ENCODE measurements at places on chromosomes 16 and 17. TPM values are rescaled to one million over a fixed set of nuclear protein-coding genes. Genes with fewer than 3 reads are reported as not detected.

DNA sequence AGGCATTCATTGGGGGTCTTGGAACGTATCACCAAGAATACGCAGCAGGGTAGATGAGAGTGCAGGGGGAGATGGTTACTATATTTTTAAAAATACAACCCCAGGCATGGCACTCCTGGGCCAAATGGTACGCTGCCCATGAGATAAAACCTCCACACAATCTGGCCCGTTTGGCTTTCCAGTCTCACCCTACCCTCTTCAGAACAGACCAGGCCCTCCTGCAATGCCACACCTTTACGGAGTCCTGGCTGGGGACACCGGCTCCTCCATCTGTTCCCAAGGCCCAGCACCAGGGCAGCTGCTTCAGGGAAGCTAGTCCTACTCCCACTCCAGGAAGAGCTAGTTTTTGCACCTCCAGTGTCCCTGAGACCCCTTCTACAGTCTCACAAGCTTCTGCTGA is 24.4 kb downstream of the SNN start:
- DNase-seq = no peak

DNA sequence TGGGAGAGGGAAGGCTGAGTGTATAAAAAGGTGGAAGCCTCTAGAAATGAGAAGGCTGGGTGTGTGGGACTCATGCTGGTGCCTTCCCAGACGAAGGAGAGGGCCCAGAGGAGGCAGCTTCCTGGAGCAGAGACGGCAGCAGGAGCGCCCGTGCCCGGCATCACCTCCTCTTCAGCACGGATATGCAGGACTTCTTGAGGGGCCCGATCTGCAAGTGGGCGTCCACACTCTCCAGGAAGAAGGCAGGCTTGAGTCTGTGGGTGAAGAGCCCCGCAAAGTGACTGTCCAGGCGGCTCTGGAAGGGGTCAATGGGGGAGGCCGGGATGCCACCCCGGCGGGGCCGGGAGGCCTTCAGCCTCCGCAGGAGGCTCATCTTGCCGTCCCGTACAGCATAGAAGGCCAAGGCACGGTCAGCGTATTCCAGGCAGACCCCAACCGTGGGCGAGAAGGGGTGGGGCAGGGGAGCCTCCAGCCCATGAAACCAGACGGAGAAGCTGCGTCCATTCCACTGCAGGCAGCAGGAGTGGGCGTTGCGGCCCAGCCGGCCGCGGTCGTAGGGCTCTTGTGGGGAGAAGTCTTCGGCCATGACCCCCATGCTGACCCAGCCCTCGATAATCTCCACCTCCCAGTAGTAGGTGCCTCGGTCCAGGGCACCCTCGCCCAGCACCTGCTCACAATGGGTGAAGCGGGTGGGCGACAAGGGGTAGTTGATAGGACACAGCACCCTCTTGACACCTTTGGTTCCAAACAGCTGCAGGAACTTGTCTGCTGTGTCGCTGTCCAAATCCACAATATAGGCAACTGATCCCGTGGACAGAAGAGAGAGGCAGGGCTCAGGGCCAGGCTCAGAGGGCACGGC is 3.8 kb downstream of the TRIM47 start:
- DNase-seq = no peak

DNA sequence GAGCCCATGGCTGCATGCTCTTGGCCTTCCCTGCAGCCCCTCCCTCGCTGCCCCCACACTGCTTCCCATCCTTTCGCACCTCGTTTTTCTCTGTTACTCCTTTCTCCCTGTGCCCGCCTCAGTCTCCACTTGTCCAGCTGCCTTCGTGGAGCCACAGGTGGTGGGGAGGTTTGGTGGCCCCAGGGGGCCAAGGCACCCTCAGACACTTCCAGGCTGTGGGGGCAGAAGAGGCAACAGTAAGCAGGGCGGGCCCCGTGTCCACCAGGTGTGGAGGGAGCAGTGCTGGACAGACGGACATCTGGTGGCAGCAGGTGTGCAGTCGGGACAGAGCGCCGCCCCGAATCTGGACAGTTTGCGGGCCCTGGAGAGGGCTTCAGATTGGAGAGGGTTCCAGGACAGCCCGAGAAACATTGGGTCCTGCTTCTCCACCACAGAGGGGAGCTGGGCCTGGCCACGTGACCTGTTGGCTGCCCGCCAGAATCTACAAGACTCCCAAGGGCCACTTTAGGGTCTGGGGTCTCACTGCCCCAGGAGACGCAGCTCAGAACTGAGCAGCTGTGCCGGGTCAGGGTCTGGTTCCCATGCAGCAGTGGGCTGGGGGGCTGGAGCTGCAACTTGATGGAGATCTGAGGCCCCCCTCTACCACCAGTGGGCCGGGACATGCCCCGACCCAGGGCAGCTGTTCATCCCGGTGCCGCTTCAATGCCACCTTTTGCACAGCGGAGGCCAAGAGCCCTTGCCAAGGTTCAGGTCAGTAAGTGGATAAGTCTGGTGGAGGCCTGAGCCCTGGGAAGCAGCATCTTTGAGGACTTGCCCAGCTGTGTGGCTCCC is 22.8 kb downstream of the BAHCC1 start:
- no peak for DNase-seq

DNA sequence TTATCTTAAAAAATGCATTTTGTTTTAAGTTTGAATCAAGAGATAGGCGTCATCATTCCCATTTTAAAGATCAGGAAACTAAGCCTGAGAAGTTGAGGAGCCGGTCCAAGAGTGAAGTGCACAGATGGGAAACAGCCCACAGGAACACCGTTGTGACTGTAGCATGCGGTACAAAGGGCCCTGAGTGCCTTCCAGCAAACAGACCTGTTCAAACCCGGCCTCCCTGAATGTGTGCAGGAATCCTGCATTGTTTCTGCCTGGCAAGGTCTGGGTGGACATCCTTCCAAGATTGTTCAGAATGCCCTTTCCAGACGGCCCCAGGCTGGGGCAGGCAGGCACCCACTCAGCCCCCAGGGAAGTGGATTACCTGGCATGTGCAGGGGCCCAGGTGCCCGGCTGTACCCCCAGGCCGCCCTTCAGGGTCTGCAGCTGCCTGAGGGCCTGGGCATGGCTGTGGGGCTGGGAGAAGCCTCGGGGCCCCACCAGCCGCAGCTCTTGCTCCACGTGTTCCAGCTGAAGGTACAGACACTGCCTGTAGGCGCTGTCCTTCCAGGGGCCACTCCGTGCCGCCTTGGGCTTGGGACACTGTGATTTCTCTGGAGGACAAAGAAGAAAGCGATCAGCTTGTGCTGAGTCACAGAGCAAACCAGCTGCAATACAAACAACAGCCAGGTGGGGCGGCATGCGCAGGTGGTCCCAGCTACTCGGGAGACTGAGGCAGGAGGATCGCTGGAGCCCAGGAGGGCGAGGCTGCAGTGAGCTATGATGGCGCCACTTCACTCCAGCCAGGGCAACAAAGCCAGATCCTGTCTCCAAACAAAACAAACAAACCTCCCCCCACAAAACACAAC is 45.0 kb upstream of the GCSH start:
- no peak for DNase-seq

DNA sequence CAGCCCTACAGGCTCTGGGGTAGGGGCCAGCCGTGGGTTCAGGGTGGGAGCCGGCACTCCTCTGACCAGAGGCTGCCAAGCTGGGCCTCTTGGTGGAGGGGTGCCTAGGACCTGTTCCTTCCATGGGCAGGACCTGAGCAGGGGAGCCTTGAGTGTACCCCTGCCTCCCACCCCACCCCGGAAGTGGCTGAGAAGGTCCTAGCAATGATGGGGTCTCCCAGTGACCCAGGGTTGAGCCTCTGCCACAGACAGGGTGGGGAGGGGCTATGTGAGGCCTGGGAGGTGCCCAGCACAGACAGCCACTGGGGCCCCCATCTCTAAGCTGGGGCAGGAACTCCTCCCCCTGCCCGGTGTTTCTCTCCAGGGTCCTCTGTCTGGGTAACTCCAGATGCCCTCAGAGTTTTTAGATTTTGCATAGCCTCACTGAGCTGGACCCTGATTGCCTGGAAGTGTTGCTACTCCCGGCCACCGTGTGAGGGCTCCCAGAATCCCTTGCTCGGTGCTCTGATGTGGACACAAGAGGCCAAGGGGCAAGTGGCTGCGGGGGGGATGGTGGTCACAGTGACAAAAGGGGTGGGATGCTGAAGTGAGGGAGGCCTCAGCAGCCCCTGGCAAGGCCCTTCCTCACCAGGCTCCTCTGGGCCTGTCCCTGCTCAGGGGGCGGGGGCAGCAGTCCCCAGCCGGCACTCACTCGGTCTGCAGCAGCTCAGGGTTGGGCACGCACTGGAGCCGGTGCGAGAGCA is 6.4 kb upstream of the MTSS2 start:
- DNase-seq = no peak

DNA sequence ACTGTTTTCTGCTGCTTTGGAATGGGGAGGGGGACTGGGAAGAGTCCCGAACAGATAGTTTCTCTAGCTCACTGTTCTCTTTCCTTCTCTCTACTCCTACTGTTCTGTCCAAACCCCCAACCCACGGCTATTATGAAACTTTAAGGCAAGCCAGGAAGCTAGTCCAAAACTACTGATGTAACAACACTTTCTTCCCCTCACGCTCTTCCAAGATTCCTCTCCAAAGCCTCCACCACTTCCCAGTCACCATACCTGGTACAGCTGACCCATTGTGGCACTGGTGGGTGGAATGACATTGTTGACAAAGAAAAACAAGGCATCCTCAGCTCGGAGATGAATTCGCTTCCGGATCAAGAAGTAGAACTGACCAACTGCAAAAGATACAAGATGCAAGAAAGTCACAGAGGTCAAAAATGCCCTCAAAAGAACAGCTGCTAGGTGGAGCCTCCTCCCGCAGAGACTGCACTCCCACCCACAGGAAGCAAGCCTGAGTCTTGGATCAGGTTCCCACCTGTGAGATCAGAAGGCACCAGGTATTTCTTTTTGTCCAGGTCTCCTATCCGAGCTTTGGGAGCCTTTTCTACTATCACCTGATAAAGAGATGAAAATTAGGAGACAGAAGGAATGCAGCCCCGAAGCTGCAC is 1.0 kb downstream of the GABARAP start:
- DNase-seq = no peak

DNA sequence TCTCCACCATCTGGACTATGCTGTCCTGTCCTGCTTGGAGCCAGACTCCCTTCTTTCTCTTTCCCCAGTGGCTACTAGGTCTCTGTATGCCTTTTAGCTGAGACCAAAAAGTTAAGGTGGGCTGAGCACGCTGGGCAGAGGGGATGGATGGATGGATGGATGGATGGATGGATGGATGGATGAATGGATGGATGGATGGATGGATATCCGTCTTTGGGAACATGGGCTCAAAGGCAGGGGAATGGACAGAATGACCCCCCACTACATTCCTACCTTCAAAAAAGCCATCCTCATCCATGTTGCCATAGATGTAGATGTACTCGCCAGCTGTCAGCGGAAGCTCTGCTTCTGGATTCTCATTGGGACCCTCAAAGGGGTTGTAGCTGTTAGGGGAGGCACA is 12.8 kb downstream of the TSPOAP1 start:
- no peak for DNase-seq

Gene CEP20
- total RNA-seq = 17.5 TPM

Gene FNDC8
- not detected for total RNA-seq

- DNase-seq = no peak
Observed at GRCh38 chr17:55479903-55480302, 31.3 kb downstream of the SMIM36 start.

GRCh38 chr17:46928467-46929261 is 5.7 kb downstream of the GOSR2 start:
- no peak for DNase-seq

- no peak for DNase-seq
Observed at GRCh38 chr16:49411121-49411970, 37.7 kb downstream of the C16orf78 start.

- DNase-seq = no peak
Observed at GRCh38 chr17:6343736-6344135, 91.2 kb downstream of the AIPL1 start.

DNA sequence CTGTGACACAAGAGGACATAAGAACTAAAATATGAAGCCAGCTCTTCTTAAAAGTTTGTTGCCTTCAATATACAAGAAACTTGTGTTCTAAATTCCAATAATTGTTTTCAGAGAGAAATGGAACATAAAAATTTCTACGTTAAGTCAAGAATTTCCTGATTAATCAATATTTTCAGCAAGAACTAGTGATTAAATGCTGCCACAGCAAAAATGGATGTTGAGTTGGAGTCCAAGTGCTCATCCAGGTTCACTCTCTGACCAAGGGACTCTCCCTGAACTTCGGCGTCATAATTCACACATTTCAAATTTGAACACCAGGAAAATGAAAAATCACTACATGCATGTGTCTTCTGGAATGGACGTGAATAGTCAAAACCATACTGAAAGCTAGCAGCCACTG is 1263.6 kb upstream of the GOT2 start:
- no peak for DNase-seq

DNA sequence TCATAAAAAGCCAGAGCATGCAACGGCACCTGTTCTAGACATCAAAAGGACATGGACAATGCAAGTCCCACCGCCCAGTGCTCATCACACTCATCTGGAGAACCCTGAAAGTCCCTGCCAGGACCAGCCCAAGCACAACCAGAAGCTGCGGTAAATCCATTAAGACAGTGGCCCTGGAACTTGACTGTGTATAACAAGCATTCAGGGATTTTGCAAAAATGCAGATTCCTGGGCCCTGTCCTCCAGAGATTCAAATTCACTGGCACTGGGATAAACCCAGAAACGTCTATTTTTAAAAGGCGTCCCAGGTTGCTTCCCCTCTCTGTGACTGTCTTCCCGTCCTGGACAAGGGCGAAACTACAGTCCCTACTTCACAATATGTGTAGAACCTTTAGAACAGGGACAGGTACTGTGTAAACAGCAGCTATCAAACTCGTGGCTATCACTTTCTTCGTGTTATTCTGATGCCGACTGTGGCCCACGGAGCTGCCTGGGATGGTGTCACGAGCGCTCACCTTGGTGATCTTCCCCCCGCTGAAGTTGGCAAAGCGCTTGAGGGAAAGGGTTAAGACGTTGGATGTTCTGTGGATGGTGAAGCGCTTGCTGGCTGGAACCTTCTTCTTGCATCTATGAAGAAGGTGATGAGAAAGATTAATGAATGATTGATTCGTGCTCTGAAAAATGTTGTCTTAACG is 22.3 kb downstream of the USP36 start:
- DNase-seq = no peak

DNA sequence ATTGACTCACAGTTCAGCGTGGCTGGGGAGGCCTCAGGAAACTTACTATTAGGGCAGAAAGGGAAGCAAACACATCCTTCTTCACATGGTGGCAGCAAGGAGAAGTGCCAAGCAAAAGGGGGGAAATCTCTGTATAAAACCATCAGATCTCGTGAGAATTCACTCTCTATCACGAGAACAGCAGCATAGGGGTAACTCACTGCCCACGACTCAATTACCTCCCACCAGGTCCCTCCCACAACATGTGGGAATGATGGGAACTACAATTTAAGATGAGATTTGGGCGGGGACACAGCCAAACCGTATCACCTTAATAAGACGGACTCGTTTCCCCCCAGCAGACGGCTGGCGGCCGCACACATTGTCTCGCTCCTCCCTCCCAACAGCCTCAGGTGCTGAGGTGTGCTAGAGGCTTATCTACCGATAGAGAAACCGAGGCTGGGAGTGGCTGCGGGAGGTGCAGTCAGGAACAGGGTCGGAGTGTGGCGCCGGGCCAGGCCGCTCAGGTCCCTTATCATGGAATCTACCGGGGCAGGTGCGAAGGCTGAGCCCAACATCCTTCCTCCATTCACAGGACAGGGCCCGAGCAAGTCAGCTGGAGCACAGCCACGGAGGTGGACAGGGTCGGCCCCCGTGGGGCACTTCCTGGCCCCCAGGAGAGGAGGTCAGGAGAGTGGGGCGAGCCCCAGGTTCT is 4.9 kb upstream of the ZG16B start:
- DNase-seq = no peak

- DNase-seq = no peak
Observed at GRCh38 chr16:12805066-12805465, 1.4 kb upstream of the CPPED1 start.

Gene CD79B
- not detected for total RNA-seq
